NCI-H524 treated with DMSO at 0.1 percent for 48 hours (cell line): ENCODE measurements at places on chromosomes 4 and X.

- no peak for DNase-seq
Observed at GRCh38 chr4:52606726-52607125, 52.4 kb downstream of the USP46 start.

DNA sequence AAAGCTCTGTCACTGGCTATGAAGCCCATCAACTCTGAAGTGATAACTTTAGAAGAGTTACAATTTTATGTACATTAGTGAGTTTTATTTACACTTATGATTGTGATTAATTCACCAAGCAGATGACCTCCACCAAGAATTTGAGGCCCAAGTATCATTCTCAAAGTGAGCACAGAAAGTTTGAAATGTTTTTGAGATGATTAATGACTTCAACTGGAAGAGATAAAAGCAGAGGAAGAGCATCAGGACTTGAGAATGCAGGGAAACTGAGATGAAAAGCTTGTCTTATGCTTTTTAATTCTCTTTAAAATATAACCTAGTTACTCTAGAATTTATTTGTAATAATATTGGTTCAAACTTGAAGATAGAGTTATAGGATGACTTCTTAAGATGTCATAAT is 112.8 kb upstream of the H2AZ1 start:
- no peak for DNase-seq

DNA sequence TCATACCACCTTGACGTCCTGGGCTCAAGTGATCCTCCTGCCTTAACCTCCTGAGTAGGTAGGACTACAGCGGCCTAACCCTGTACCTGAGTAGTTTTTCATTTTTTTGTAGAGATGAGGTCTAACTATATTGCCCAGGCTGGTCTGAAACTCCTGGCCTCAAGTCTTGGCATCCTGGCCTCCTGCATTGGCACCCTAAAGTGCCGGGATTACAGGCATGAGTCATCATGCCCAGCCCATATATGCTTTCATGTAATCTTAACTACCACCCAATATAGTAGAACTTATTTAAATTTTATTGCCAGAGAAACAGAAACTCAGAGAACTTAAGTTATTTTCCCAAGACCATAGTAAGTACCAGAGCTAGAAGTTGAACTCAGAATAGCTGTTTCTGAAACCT is 27.1 kb downstream of the AFM start:
- DNase-seq, result no peak

GRCh38 chrX:148229801-148230303 is 248.7 kb downstream of the FMR1NB start:
- DNase-seq, result no peak

DNA sequence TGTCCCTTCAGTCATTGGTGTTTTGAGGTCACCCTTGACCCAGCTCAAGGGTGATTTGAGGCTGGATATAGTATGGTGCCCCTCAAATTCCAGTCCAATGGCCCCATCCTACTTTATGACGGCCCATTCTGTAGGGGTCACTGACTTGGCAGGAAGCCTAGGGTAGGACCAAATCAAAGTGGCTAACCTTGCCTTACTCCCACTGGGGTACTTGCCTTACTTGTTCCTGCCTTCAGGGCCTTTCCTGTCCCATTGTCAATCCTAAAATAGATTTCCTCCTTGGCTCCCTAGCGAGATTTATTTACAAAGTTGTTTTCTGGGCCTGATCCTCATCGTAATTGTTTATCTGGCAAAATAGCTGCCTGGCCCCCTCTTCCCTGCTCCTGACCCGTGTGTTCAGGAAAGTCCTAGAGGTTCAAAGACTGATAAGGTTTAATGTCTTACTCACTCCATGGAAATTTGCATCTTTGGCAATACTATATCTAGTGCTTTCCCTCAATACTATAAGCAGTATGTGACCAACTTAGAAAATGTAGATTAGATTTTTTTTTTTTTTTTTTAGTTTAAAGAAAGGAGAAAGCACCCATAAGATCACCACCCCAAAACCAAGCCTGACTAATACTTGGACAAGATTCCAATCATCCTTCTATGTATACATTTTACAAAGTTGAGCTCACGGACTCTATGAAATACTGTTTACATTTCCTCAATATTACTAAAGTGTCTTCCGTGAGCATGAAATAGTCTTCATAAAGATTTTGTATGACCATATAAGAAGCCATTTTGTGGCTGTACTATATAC is 44.8 kb downstream of the MSN start:
- DNase-seq, result no peak

DNA sequence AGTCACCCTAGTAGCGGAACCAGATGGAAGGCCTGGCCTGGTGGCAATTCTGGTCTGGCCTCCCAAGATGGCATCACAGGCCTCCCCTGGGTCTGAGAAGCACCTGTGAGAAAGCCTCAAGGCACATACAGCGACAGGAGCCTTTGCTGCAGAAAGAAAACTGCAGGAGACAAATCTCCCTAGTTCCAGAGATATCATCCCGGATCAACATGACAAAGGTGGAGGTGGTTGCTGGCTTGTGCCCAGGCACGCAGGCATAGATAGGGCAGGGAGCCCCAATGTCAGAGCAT is 93.6 kb downstream of the BCOR start:
- no peak for DNase-seq

- DNase-seq, result no peak
Observed at GRCh38 chr4:52711272-52711671, 40.0 kb downstream of the ERVMER34-1 start.

DNA sequence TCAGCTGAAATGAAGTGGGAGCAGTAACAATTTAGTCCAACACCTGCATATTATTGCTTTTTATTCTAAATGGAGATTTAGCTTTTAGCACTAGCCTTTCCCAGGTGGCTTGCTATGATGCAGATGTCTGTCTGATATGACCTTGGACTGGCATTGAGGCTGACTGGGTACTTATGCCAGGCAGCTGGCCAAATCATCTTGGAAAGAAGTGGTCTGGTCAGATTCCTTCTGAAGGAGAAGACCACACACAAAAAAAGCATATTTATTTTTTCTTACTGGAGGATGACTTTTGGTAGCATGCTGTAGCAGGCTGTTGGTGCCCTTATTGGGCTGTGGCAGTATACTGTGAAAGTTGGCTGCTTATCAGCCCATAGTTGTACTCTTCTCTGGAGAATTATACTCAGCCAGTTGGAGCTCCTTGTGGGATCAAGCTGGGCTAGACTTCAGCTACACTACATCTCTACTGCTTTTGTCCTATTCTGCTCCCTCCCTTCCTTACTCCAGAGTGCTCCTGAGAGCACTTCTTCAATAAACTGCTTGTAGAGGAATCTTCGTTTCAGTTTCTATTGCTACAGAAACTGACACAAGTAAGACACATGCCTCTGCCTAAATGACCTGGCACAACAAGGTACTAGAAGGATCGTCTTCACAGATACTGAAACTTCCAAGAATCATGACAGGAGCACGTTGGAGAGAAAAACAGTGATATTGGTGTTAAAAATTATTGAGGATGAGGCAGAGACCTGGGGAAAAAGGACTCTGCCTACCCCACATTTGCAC is 196.8 kb upstream of the RPS6KA3 start:
- no peak for DNase-seq

- no peak for DNase-seq
Observed at GRCh38 chr4:158796370-158797140, 27.7 kb downstream of the FNIP2 start.

GRCh38 chr4:60655356-60655755 is 544.8 kb upstream of the ADGRL3 start:
- DNase-seq, result no peak

GRCh38 chr4:88706574-88706973 is 8.9 kb upstream of the NAP1L5 start:
- DNase-seq, result no peak

DNA sequence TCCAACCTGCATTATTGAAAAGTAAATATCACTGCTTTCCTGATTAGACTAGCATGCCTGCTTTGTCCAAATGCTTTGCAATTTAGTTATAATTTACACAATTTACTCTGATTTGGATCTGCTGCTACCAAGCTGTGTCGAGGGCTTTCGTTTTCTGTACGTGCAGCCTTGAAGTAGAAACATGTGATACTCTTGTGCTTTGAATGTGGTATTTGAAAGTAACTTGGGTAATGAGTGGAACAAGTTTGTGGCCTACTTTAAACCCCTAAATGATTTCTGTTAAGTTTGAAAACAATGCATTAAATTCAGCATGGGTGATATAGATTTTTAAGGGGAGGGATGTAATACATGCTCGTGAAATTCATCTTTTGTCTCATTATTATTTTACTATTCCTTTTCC is 240.7 kb downstream of the IQCM start:
- peak; percentile 0 for DNase-seq

- peak; percentile 15 for DNase-seq
Observed at GRCh38 chrX:19593690-19594089, 78.4 kb upstream of the MAP3K15 start.

DNA sequence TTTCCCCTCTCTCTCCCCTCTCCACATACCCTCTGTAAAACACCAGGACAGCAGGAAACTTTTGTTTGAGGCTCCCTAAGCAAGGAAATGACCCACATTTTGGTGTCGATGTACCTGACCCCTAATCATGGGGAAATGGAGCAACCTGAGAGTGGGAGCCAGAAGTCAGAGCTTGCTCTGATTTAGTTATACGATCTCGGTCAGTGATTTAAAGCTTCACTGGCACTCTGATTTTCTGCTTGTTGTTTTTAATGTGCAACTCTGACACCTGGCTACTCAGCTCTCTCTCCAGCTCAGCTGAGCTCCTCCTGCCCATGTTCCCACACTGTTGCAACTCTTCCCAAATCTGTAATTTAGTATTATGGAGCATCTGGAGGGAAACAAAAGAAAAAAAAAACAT is 408.6 kb downstream of the ADAM29 start:
- no peak for DNase-seq

DNA sequence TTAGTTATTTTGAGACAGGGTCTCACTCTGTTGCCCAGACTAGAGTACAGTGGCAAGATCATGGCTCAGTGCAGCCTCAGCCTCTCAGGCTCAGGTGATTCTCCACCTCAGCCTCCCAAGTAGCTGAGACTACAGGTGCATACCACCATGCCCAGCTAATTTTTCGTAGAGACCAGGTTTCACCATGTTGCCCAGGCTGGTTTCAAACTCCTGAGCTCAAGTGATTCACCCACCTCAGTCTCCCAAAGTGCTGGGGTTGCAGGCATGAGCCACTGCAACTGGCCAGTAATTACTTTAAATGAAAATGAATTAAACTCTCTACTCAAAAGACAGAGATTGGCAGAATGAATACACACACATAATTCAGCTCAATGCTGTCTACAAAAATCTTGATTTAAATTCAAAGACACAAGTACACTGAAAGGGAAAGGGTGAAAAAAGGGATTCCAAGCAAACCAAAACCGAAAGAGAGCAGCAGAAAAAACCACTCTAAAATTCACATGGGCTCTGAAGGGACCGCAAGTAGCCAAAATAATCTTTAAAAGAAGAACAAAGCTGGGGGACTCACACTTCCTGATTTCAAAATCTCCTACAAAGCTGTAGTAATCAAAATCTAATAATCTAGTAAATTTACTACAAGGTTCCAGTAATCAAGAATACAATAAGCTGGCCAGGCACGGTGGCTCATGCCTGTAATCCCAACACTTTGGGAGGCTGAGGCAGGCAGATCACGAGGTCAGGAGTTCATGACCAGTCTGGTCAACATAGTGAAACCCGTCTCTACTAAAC is 11.8 kb upstream of the SPON2 start:
- DNase-seq, result no peak

DNA sequence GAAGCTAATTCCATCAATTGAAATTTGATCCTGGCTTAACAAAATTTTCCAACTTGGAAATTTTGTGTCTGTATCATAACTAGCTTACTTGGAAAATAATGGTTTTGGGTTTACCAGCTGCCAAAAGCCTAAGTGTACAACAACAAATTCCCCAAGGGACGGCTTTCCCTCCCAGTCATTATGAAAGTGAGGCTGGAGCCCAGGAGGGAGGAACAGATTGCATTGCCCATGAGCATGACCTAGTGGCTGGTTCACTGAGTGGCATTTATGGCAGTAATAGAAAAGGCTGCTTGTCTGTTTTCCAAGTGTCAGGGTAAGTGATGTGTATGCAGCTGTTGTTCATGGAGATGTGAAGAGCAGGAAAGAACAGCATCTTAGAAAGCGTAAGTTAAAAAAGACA is 70.8 kb upstream of the HHIP start:
- DNase-seq, result peak; percentile 70

GRCh38 chrX:47112316-47112954 is 32.1 kb downstream of the NDUFB11 start:
- no peak for DNase-seq

DNA sequence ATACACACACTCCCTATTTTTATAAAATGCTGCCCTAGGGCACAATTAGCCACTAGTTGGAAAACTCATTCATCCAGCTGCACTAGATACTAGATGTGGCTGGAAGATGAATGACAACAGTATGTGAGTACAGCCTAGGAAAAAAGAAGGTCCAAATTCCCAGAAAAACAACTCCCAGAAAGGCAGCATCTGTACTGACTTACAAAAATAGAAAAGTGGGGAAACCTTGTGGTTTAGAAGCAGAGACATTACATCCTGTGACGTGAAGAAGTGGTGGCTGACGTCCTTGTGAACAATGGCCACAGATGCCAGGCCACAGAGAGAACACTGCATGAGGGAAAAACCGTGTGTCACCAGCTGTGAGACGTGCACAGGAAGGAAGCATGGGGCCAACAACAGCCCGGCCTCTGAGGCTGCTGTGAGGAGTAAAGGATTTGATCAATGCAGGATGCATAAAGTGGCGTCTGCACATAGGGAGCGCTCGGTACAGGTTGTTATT is 81.2 kb downstream of the SPRY1 start:
- no peak for DNase-seq

DNA sequence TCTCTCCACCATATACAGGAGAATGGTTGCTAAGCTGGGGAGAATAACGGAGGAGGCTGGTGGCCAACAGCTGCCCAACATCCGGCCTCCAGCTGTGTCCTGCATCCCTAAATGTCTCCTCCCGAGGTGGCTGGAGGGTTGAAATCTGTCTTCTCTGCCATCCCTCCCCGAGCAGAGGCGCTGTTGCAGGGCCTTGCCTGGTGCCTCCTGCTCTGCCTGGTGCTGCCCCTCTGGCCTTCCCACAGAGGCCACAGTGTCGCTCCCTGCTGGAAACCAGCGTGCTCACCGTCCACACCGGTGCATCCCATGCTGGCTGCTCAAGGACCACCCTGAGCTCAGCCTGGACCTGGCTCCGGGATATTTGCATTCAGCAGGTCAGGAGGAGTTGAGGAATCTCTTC is 115.2 kb downstream of the ENPP6 start:
- no peak for DNase-seq

DNA sequence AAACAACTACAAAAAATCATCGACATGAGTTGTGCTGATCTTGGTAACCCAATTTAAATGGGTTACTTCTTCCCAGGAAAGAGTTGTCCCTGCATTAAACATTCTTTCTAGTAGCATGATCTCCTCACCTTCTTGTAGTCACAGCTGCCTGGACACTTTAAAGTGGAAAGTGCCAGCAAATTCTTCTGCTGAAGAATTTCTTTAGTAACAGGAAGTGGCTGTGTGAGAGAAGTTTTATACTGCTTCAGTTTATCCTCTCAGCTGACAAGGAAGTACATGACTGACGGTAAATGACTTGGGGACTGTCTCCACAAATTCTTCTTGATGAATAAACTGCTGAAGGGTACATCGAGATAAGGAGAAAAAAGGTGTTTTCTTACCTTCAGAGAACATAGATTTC is 18.2 kb upstream of the TNIP3 start:
- DNase-seq, result no peak
